Activated CD4-positive, alpha-beta T cell treated with anti-CD3 and anti-CD28 coated beads, Interleukin-2, amount 10 ng/mL, durations not matched to agents 7 days and 5 days (primary cell): ENCODE measurements at places on chromosomes 12 and 14.

DNA sequence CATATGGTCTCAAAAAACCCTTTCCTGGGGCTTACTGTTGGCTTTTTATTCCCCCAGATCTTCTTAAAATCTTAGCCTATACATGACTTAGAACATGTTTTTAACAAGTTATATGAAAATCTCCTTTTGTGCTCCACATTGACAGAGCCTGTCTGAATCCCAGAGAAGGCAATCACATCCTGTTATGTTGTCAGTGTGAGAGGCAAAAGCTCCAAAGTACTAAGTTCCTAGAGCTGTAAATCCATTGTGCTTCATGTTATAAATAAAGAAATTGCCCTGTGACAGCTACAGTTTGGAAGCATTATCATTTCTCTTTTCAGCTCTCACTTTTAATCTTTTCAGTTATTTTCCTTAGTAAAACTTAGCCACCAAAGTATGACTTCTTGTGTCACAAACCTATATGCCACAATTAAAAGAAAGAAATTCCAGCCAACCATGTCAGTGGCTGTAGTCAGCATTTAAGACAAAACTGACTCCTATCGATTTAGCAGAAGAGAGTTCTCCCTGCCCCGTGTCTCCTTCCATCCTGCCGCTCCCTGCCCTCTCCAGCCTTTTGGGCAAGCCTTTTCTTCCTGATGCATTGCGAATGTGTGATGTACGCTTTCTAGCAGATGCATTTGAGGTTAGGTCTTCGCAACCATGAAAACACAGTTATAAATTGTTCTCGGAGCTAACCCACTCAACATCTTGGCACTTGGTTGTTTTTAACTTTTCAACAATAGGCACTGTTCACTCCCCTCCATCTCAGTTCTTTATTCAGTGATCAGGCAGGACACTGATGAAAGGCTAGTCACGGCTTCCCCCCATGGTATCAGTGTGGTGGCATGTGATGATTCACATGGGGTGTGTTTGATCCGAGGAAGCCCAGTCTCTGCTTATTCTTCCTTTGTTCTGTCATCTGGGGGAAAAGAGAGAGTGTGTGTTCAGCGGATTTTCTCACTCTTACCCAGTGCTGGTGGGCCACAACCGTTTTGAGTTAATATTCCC lies 143.5 kb downstream of the SSPN start:
- DNase-seq: no peak

DNA sequence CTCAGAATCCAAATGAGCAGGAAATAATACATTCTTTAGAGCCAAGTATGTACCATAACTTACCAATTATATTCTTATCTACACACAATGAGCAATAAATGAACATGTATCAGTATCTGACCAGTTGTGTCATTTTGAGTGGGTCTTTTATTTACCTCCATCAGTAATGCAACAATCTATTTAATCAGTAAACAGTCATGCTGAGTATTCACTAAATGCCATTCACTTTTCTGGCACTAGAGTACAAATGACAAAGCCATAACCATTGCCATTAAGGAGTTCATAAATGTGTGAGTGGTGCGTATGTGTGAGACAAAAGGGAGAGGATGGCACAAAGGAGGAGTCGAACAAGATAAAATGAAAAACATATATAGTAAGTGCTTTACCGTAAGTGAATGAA lies 1.5 kb upstream of the STRAP start:
- DNase-seq: no peak

GRCh38 chr14:78469947-78470346 lies 299.8 kb downstream of the NRXN3 start:
- DNase-seq: no peak

DNA sequence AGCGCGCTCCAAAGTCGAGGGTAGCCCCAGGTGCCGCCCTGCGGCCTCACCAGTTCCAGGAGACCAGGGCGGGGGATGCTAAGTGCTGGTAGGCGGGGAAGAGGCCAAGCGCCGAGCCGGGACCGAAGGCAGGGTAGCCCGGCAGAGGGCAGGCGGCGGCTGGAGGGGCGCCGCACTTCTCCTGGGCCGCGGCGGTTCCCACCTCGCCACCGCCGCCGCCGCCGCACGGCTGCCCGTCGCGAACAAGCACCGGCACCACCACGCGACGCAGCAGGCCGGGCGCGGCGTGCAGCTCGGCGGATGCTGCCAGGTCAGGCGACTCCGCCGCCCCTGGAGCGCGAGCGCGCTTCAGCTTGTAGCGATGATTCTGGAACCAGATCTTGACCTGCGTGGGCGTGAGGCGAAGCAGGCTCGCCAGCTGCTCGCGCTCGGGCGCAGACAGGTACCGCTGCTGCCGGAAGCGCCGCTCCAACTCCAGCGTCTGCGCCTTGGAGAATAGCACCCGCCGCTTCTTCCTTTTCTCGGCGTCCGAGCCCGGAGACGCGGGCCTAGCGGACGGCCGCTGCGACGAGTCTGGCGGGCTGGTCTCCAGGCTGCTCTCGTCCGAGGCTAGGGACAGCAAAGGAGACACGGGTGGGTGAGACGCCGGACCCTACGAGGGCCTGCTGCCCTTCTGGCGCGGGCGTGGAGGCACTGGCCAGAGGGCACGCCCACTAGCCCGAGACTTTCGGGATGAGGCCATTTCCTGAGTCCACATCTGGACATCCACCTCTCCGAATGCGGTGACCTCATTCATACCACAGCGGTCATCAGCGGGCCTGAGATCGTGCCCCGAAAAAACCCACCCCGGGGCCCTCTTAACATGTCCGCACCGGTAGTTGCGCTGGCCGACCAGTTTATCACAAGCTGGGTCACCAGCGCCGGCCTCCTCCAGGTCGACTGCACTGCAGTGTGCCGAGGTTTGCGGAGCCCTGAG lies 1.3 kb downstream of the NKX2-8 start:
- DNase-seq: no peak

DNA sequence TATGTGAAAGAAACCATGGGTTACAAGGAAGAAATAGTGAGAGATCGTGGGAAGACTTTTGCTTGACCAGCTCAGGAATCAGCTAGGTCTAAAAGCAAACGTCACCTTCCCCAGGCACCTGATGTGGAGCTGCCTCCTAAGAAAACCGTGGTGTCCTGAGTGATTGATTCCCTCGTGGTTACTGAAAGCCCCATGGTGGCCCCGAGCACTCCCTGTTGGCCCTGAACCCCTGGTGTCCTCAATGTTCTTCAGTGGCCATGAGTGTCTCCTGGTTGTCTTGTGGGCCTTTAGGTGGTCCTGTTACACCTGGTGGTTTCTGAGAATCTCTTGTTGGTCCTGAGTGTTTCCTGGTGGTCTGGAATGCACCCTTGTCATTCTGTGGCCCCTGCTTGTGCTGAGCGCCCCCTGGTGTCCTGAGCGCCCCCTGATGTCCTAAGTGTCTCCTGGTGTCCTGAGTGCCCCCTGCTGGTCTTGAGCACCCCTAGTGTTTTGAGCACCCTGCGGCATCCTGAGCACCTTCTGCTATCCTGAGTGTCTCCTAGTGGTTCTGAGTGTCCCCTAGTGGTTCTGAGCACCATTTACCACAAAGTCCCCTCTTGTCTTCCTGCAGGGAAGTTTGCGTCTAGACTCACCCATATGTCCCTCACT lies 518.7 kb downstream of the TMEM121 start:
- peak; percentile 85 for DNase-seq

GRCh38 chr12:78933014-78933413 lies 68.4 kb downstream of the SYT1 start:
- no peak for DNase-seq

DNA sequence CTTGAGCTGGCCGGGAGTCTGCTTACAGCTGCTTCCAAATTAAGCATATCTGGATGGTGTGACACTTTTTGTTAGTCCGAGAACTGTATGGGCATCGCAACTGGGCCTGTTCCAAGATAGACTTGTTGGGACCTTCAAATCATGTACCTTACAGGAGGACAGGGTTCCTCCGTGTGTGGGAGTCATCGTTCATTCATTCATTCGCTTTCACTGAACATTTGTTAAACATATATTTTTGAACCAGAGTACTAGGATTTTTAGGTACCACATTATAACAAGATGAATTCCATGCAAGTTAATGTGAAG lies 387 bp upstream of the IPO8 start:
- DNase-seq: no peak
